ENCODE measurements at places on chromosomes 16 and 17. TPM values are rescaled to one million over a fixed set of nuclear protein-coding genes. Genes with fewer than 3 reads are reported as not detected.

The CSH1 gene
- total RNA-seq, result not detected

The DUS1L gene
- 49.2 TPM for total RNA-seq

The MYCBPAP gene
- total RNA-seq, result 1.3 TPM

The GNGT2 gene
- total RNA-seq, result 3.0 TPM

The DCAF7 gene
- 19.7 TPM for total RNA-seq

The CLDN9 gene
- total RNA-seq, result not detected

DNA sequence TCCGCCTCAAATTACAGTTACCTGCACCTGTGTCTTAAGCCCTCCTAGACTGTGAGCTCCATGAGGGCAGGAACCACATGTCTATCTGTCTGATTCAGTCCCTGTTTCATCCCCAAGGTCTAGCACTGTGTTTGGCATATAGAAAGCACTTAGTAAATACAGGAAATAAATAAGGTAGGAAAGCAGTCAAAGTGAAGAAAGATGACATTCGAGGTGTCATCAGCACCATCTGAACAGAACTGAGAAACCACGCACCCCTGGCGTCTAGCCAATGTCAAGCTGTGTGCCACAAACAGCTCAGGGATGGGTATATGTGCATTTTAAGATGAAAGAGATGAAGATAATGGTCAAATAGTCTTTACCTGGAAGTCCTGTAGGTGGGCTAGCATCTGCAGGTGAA is 79.6 kb upstream of the ATP2A3 start:
- no peak for DNase-seq

GRCh38 chr16:89567656-89568594 is 7.4 kb downstream of the RPL13 start:
- no peak for DNase-seq

DNA sequence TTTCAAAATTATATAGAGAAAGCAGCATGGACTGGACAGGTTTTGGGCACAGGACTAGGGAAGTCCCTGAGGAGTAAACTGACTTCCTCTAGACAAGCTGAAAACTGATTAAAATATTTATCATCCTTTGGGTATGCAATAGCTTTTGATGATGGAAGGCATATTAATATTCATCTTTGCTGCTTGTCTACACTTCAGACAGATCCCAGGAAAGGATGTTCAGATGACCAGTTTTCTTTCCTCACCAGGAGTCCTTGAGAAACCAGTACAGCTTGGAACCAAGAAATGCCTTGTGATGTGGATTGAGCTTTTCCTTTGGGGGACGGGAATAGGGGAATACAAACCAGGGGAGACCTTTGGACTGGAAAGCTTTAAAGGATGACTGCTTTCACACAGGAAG is 195.5 kb downstream of the FTO start:
- no peak for DNase-seq

DNA sequence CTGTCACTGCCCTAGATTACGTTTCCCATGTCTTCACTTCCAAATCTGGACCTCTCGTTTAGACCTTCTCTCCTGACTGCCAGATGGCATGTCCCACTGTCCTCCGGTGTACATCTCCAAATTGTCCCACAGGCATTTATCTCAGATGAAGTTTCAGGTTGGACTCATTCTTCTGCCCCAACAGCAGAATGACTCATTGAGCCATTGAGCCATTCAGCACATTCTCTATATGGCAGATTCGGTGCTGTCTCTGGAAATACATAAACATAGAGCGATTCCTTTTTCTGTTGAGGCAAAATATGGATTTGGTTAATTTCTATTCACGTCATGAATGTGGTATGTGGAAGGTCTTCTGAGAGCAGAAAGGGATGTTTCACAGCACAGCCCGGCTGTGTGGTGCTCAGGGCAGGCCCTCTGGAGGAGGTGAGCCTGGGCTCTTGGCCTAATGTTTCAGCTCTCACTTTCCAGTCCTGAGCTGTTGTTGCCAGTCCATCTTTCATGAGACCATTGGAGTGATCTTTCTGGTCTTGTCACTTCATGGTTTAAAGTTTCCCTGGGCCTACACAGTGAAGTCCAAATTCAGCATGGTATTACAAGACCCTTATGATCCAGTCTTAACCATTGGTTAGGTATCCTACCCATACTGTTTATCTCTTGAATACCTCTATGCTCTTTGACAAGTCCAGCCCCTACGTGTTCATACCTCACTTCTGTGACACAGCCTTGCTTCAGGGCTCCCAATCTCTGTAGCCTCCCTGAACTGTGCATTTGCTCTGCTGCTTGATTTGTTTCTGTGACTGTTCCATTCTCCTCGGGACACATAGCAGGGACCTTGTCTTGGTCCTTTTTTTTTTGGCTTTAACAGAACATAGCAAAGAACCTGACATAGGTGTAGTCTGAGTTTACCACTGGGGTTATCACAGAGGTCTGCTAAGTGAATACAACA is 15.9 kb downstream of the HAPSTR1 start:
- no peak for DNase-seq

- DNase-seq, result no peak
These were observed 831.0 kb upstream of the EEF2KMT start for GRCh38 chr16:5928476-5929065.

GRCh38 chr17:5769593-5770354 is 185.5 kb upstream of the NLRP1 start:
- no peak for DNase-seq

DNA sequence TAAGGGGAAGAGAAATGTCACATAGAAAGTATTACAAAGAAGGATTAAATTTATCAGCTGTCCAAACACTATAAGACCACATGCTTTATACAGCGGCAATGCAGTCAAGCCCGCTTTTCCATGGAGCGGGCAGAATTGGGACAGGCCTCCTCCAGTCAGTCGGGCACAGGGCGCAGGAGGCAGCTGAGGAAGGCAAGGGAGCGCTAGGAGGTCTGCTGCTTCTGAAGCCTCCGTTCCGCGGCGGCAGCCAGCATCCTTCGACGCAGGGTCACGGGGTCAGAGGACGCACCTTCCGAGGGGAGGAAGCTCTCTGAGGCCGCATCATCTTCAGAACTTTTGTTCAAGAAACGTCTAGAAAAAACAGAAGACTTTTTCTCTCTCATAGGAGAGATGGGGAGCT is 62.6 kb downstream of the AMFR start:
- DNase-seq, result no peak

Data from sigmoid colon (tissue), 7 donors.